ENCODE measurements at places on chromosomes 7 and 10. TPM values are rescaled to one million over a fixed set of nuclear protein-coding genes. Genes with fewer than 3 reads are reported as not detected.
A peak's percentile ranks its signal among the peaks of the same experiment; 100 is the strongest.

GRCh38 chr10:132023092-132023811 is 41.5 kb upstream of the BNIP3 start:
- peak; percentile 72 for DNase-seq

- no peak for DNase-seq
These were observed 759.6 kb downstream of the NXPH1 start for GRCh38 chr7:9192969-9193368.

DNA sequence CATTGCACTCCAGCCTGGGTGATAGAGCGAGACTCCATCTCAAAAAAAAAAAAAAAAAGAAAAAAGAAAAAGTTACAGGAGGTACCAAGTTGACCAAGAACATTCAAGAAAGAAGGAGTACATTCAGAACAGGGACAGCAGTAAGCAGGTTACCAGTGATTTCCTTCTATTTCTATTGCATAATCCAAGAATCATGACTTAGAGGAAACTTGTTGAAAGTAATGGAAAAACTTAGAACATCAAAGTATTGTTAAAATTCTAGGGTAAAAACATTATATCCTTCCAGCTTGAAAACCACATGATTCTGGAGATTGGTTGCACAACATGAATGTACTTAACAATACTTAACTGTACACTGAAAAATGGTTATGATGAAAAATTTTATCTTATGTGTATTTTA is 25.2 kb downstream of the RAPGEF5 start:
- DNase-seq: no peak

DNA sequence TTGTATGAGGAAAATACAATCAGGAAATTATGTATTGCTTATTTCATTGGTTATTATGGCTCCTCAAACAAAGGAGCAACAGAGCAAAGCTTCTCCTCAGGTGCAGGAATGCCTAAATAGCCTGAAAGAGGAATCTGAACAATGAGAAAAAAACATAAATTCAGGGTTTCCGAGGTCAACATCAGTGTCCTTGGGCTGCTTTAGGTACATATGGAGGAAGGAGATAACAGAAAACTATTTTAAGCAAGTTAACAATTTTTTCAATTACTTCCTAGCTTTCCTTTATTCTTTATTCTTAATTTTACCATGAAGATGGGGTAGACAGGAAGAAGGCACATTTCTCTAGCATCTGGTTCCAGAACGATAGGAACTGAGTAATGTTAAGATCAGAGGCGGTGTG is 14.0 kb downstream of the SLC16A9 start:
- DNase-seq: no peak

DNA sequence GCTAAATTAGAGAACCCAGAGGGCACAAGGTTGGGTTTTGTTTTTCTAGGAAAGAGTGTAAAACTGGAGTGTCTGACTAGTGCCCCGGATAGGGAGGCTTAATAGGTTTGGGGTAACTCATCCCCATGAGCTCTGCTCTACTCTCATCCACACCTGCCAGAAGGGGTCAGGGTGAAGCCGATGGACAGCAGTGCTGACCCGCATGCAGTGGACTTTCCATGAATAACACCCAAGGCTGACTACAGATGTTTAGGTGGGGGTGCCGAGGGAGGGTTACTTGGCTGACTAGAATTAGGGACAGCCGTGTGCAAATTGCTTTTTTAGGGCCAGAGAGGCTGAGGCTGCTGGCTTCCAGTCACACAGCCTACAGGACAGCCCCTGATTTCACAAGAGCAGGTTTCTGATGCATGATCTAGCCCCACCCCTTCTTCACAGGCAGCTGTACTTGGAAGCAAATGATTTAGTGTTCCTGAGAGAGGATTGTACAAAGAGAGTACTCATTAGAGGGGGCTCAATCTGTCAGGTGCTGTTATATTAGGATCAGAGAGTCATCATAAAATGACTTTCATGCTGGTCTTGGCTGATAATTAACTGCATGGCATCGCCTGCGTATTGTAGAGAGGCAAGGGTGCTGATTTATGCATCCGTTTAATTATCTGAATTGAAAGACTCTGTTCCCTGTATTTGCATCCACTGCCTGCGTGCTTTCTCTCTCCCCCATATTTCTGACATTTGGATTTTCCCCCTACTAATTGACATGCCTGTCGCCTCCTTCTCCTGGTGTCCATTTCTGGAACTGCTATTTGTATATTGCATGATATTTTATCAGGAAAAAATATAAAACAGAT is 9.5 kb downstream of the INHBA start:
- peak; percentile 64 for DNase-seq

- DNase-seq: no peak
These were observed 16.2 kb downstream of the ATG9B start for GRCh38 chr7:151008143-151008510.

- no peak for DNase-seq
These were observed 94.2 kb upstream of the GPR26 start for GRCh38 chr10:123571978-123572377.

- DNase-seq: no peak
These were observed 71.3 kb downstream of the MTPN start for GRCh38 chr7:135905858-135906257.

DNA sequence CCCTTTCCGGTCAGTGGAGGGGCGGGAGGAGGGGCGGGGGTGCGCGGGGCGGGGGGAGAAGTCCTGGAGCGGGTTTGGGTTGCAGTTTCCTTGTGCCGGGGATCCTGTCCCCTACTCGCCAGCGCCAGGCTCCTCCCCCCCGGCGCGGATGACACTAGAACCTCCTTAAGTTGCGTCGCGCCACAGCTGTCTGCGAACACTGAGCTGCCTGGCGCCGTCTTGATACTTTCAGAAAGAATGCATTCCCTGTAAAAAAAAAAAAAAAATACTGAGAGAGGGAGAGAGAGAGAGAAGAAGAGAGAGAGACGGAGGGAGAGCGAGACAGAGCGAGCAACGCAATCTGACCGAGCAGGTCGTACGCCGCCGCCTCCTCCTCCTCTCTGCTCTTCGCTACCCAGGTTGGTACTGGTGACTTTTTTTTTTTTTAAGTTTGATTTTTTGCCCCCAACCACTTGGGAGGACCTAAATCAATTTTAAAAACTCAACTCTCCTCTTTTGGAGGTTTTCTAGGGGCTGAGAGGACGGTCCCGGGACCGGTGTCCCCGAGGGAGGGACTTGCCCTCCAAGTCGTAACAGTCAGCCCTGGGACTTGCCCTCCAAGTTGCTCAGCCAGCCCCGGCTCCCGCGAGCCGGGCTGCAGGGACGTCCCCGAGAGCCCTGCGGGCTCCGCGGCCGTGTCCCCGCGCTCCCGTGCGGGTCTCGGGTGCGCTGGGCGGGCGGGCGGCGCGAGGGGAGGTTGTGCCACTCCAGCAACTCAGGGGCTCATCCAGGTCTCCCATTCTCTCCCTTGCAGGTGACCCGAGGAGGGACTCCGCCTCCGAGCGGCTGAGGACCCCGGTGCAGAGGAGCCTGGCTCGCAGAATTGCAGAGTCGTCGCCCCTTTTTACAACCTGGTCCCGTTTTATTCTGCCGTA is at the start of gene GATA3:
GATA3 (plus strand) TSS at position 195 of the 914 bp plus-strand sequence. CDS start 968 bp downstream, outside the sequence.
- DNase-seq: peak; percentile 34

- DNase-seq: peak; percentile 52
These were observed 624 bp upstream of the ZNF783 start for GRCh38 chr7:149261316-149261828.

DNA sequence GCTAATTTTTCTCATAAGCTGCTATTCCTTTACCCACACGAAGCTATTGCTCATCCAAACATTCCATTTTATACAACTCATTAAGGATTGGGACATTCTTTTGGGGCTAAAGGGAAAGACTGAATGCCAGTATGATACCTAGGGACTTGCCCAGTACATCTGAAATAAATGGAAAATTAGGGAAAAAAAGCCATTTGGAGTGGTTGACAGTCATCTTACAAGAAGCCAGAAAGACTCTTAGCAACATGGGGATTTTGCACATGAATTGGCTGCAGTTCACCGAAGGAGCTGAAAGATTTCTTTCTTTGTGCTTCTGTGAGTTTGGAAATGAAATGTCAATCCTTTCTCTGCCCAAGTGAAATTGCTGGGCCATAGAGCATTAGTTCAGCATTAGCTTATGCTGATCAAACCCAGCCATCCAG is 43.3 kb upstream of the MTURN start:
- peak; percentile 84 for DNase-seq

- no peak for DNase-seq
These were observed 45.5 kb downstream of the CTBP2 start for GRCh38 chr10:125114761-125115391.

DNA sequence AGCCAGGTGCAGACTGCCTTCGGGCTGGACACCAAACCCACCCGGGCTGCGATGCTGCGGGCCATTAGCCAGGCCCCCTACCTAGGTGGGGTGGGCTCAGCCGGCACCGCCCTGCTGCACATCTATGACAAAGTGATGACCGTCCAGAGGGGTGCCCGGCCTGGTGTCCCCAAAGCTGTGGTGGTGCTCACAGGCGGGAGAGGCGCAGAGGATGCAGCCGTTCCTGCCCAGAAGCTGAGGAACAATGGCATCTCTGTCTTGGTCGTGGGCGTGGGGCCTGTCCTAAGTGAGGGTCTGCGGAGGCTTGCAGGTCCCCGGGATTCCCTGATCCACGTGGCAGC is 50.0 kb downstream of the VWA2 start:
- no peak for DNase-seq

- no peak for DNase-seq
These were observed 41.6 kb downstream of the PDSS1 start for GRCh38 chr10:26739071-26739631.

GRCh38 chr7:99898836-99899235 is 20.5 kb downstream of the TRIM4 start:
- DNase-seq: no peak

DNA sequence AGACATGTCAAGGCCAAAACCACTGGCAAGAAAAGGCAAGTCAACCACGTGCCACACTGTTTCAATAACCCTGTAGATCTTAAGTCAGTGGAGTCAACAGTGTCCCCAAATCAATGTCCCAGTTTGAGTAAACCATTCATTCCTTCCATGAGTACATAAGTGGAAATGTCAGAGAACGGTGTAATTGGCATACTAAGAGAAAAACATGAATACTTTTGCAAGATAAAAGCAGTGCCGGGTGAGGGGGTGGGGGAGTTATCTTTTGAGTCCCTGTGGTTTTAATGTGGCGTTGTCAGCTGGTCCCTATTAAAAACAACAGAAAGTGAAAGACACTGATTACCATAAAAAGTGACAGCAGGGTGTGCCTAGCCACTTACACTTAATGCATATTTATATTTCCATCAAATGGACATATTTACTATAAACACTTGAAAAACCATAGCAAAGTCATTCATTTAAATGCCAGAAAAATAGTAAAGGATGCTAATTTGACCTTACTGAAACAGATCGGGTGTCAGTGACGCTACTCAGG is 37.8 kb downstream of the RSU1 start:
- no peak for DNase-seq

DNA sequence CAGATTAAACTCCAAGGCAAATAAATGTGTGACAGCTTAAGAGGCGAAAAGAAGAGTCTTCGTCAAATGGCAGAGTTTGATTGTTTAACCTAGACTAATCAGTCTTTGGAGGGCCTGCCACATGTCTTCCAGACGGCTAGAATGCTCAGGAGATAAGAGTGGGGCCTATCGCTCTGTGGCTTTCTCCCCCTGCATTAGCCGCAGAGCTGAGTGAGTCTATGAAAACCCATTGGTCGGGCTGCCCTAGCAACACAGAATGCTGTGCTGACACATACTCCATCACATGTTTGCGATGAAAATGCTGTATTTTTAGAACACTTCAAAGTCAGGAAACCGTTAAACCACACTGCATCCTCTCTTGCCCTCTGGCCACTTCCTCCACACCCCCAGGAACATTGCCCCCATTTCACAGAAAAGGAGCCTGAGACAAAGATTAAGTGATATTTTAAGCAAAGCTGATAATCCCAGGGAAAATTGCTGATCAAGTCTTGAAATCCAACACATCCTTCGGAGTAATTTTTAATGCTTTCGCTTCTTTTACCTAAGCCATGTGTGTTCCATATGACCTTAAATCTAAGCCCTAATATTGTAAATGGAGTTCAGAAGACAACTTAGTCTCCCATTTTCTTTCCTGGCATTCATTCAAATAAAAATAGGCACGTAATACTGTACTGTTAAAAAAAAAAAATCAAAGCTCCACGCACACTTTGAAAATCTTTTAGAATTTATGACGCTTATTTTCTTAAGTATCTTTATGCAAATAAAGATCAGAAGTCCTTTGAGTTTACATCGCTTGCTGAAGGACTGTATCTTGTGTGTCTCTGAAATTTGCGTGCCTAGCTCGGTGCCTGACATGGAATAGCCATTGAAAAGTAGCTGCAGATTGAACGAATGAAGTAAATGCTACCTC is 161.2 kb downstream of the CELF2 start:
- DNase-seq: peak; percentile 61

DNA sequence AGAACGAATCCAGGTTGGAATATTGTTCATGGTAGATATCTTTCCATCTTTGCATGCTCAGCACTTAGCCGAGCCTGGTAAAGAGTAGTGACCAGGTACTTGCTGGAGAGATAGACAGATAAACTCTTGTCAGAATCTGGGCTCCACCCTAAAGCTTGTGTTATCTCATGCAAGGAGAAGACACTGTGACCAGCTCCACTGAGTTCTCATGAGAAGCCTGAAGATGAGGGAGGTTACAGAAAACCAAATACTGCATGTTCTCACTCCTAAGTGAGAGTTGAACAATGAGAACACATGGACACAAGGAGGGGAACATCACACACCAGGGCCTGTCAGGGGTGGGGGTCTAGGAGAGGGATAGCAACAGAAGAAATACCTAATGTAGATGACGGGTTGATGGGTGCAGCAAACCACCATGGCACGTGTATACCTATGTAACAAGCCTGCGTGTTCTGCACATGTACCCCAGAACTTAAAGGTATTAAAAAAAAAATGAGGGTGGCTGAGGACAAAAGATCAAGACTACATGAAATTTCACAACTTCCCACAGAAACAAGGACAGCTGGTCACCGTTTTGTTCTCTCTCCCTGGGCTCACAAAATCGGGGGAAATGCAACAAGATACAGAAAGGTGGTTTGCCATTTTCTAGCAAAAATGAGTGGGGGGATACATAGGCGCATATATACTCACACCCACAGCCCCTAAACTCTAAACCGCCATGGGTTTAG is 17.4 kb downstream of the DLG5 start:
- no peak for DNase-seq

DNA sequence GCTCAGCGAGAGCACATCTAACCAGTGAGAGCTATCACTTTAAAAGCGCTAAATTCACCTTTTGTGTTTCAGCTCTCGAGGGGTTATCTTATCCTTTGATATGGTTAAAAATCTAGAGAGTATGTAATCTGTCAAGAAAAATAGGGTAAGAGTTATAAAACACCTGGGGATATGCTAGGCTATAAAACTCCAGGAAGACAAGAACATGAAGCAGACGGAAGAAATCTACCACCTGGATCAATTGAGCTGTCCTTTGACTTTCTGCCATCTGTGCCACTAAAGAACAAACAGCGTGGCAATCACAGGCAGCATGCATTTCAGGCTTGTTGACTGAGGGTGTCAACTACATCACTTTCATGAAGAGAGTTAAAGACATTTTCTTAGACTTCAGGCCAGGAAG is 83.1 kb downstream of the ZNF248 start:
- no peak for DNase-seq

KAZALD1 gene
- total RNA-seq: 8.1 TPM

PILRA gene
- total RNA-seq: not detected

XRCC2 gene
- total RNA-seq: 5.6 TPM

ENO4 gene
- under 0.01 TPM for total RNA-seq

FZD1 gene
- total RNA-seq: 3.6 TPM

PRPS1L1 gene
- total RNA-seq: not detected

LIPN gene
- total RNA-seq: not detected

PARP12 gene
- total RNA-seq: 6.9 TPM

MAGI2 gene
- 27.2 TPM for total RNA-seq
